Activated T-helper 1 cell treated with anti-CD3 and anti-CD28 coated beads, Interleukin-2, amount 50 U/mL, for 16 hours (primary cell): ENCODE measurements at places on chromosomes 11 and 22.

- no peak for DNase-seq
Observed at GRCh38 chr11:73968356-73968966, 14.2 kb downstream of the UCP2 start.

GRCh38 chr11:69353696-69354544 is 60.0 kb downstream of the MYEOV start:
- no peak for DNase-seq

- DNase-seq = no peak
Observed at GRCh38 chr11:45470151-45470793, 184.1 kb upstream of the SYT13 start.

- DNase-seq = no peak
Observed at GRCh38 chr11:128687321-128687720, 6.6 kb upstream of the FLI1 start.

DNA sequence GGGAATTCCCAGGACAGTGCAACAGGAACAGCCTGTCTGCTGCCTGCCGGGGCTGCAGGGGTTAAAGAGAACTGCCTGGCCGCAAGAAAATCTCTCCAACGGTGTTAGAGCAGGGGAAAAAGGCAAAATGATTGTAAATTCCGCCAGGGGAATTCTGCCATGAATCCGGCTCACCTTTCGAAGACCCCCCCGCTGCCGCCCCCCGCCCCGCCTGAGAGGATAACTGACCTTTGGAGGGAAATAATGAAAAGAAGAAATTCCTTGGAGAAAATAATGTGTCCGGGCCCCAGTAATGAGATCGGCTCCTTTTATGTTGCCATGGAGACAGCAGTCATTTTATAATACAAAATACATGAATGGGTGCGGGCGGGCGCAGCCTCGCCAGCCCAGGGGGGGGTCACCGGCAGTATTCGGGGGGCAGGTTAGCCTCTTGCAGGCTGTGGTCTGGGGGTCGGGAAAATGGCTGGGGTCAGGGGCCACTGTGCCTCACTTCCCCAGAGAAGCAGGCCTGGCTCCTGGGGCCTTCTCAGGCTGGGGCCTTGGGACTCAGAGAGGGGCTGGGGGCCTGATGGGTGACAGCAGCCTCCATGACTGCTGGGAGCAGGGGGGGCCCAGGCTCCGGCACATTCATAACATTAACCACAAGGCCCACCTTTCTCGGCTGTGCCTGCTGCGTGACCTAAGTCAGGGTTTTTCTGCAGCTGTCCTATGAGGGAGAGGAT is 228.1 kb downstream of the MN1 start:
- DNase-seq = no peak

GRCh38 chr22:37148031-37148651 is 1.6 kb downstream of the IL2RB start:
- no peak for DNase-seq

DNA sequence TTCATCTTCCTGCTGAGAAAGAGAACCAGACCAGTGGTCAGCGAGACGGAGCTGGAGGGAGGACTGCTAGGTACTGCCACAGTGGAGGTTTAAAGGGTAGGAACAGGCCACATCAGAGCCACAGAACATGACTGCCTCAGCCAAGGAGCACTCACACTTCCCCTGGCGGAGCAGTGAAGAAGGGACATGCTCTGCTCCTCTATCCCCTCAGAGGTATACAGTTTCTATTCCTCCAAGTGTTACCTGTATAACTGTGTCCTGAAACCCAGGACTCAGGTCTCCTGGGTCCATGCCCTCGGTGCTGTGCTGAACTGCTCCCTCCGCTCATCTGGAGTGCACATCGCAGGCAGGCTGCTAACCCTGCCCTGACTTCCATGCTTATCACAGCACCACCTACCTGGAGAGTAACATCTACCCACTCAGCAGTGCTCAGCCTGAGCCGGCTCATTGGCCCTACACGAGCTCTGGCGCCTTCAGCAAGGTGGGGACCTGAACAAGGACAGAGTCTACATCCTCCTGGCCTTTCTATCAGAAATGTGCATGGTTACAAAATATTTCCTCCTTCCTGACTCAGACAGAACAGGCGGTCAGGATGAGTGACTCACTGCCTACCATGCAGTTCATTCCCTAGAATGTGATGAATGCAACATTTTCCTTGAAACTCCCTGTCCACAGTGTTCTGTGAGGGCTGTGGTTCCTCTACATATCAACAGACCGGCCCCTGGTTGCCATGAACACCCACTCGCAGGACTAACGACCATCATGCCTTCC is 52.9 kb downstream of the C11orf58 start:
- DNase-seq = no peak

GRCh38 chr11:33772870-33773269 is 1.4 kb downstream of the FBXO3 start:
- DNase-seq = no peak

DNA sequence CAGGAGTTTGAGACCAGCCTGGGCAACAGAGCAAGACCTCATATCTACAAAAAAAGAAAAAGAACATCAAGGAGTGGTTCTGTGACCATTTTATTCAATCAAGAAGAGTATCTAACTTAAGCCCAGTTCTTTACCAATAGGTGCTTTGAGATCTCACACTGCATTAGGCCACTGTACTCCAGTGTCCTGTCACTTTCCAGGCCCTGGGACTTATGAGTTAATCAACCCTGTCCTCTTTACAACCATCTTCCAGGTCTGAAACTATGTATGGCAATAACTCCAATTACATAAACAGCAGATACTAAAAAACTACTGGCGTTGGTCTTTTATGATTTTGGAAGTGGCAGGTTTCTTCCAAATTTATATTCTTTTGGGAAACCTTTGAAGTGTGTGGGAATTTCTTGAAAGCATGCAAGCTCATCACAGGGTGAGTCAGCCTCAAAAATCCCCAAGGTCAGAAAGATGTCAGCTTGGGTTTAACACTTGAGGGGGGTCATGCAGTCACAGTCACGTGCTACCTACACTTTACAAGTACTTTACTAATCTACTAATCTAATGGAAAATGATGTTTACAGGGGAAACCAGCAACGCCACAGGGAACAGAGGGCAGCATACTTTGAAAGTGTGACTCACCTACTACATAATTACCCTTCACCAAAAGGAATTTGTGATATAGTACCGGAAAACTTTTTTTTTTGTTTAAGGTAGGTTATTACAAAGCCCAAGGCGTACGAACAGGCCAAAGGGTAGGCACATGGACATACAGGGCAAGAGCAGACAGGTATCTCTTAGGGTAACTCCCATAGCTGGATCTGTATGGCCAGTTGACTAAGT is 15.6 kb downstream of the PISD start:
- no peak for DNase-seq

DNA sequence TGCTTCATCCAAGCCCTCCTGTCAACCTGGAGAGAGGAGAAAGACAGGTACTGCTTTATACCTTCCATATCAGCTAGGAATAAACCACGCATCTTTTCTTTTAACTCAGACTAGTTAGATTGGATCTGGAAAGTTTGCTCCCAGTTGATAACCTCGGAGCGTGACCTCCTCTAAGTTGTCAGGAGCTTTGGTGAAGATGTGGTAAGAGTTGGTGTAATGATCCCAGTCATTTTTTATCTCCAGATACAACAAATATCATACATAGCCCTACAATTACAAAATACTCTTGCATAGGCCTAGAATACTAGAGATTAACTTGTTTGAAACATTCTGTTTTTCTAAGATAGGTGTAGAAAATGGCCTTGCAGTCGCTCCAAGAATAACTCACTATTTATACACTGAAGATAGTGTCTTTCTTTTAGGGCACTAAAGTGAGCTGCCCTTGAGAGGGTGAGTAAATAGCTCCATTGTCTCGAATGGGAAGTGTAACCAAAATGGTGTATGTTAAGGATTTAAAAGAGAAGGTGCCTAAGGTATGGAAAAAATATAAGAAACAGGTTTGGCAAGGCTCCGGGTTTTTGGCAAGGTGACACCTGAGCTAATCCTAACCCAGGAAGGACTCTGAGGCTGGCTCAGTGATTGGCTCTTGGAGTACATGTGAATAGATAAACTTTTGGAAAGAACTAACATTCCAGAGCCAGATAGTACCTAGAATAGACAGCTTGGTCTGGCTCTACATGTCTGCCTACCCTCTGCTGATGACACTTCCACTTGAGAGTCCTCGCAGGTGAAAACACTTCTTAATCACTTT is 59.4 kb downstream of the GLYATL1 start:
- no peak for DNase-seq

DNA sequence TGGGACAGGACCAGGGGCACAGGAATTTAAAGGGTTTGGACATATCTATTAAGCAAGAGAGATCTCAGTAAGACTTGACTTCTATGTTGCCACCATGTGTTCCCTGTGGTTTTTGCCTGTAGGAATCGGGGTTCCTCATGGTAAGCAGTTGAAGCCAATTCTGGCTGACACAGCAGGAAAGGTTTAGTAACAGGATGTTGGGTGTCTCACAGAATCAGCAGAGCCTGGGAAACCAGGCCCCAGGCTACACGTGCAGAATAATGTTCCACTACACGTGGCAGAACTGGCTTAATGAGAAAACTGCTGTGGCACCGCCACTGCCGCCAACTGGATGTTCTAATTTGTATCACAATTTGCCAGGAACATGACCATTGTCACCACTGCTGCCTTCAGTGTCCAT is 264.6 kb upstream of the PLET1 start:
- no peak for DNase-seq
